NCI-H1092 (cell line): ENCODE measurements at places on chromosomes 2 and 18.

- DNase-seq, result no peak
Measured at GRCh38 chr2:234905547-234906265, 46.1 kb upstream of the SH3BP4 start.

GRCh38 chr2:163778045-163778781 lies 42.4 kb upstream of the FIGN start:
- no peak for DNase-seq

DNA sequence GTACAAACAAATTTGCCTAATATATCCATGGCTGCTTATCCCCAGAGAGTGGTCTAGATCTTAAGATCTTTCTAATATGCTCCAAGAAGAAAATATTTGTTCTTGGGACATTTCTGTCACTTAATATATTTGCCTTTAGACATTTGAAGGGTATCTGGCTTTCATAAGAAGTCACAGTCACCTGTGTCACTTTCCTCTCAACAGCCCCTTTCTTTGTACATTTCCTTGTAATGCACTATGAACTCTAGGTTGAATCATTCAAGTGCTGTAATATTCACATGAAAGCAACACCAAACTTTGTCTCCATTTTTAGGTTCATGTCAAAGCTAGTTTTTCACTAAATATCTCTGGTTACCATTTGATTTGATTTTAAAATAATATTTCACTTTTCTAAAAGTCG lies 41.4 kb upstream of the NABP1 start:
- no peak for DNase-seq

GRCh38 chr2:179541586-179541985 lies 277.0 kb upstream of the SESTD1 start:
- DNase-seq, result no peak

DNA sequence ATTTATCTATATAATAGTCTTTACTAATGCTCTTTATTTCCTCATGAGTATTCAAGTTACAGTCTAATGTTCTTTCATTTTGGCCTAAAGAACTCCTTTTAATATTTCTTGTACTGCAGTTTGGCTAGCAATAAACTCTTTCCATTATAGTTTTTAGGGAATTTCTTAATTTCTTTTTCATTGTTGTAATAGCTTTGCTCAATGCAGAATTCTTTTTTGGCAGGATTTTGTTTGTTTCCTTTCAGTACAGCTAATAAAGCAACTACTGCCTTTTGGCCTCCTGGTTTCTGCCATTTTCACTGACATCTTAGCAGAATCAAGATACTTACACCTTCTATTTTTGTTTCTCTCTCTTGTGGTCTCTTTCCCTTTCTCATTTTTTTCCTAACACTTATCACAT lies 390.4 kb upstream of the RGPD4 start:
- DNase-seq, result no peak
